ENCODE measurements at places on chromosomes 2 and 18.

GRCh38 chr2:75253526-75253925 is 54.2 kb upstream of the TACR1 start:
- no peak for DNase-seq

- DNase-seq, result no peak
These were observed 10.4 kb upstream of the ZDBF2 start for GRCh38 chr2:206263959-206264603.

GRCh38 chr2:131085646-131086045 is 7.6 kb downstream of the FAM168B start:
- no peak for DNase-seq

- DNase-seq, result no peak
These were observed 23.0 kb downstream of the BIN1 start for GRCh38 chr2:127083819-127084503.

GRCh38 chr2:156719036-156719435 is 282.9 kb downstream of the GPD2 start:
- DNase-seq, result no peak

- DNase-seq, result peak; percentile 22
These were observed 769 bp downstream of the ATF2 start for GRCh38 chr2:175167076-175167791.

DNA sequence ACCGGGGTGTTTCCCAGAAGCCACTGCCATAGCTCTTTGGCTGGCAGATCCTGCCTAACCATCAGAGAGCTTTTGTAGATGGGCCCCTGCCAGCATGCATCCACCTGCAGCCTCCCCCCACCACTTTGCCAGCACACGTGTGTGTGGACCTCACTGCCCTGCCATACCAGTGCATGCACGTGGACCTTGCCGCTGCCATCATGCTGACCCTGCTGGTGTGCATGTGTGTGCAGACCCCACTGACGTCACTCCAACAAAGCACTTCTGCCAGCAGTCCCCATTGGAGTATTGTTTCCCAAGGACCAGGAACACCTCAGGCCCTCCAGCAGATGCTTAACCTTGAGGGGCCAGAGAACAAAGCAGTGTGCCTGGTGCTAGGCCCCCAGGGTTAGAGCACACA is 71.4 kb downstream of the STRADB start:
- DNase-seq, result no peak
